Globus pallidus (tissue), 1 donor: ENCODE measurements at places on chromosomes 3 and 15.
A peak's percentile ranks its signal among the peaks of the same experiment; 100 is the strongest.

GRCh38 chr15:83380059-83380458, 67.1 kb upstream of the SH3GL3 start:
- DNase-seq = no peak

DNA sequence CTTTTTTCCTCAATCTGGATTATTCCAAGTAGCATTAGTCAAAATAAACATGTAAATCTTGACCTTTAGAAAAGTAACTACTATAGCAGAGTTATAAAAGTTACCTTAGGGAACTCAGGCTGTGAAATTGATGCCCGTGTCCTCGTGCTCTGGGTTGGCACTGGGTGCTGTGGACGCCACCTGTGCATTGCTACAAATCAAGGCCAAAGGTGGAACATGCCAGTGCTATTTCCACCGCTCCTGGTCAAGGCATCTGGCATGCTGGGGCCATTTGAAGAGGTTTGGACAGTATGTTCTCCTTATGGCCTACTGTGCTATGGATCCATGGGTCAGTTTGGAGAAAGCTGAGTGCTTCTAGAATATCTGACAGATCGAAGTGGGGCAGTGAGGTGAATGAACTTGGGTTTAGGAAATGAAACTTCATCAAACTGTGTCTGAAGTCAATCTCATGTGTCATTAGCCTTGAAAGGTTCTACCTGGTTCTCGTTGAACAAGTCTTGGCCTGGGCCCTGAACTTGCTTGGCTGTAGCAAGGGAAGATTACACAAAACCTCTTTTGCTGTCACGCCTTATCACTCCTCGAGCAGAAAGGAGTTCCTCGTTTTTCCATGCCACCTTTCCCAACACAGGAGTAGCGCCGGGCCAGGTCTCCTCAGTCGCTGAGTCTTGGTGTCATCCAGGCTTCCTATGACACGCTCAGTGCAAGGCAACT, 397.6 kb upstream of the RGMA start:
- DNase-seq = no peak

DNA sequence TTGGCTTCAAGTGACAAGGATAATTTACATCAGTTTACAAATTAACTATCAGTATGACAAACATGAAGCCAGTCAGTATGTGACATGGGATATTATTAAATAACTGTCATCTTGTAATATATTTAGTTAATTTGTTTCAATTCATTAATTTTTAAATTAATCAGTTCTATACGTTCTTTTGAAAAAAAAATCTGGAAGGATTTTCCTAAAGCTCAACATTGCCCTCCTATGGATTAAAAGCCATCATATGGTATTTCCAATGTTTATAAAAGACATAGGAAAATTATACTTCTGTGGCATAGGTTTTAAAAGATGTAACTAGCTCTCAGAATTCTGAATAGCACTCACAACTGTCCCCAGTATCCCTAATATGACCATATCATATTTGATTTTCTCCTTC, 134.4 kb downstream of the PLOD2 start:
- no peak for DNase-seq

GRCh38 chr3:157921811-157922210, 184.4 kb downstream of the SHOX2 start:
- no peak for DNase-seq

GRCh38 chr3:115089481-115089880, 57.6 kb downstream of the ZBTB20 start:
- DNase-seq = no peak

DNA sequence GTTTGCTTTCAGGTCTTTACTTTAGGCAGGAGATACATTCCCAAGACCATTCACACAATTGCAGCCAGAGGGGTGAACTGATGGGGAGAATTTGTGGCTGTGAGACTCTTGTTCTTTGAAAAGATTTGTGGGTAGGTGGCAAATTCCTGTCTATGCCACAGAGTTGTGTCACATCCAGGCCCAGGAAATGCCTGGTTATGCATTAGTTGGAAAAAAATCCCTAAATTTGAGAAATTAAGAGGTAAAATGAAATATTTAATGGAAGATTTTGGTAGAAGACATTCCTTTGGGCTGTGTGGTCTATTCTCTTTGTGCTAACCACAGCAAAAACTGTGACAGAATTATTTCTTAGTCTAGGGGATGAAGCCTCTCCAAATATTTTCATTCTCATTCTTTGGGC, 28.8 kb downstream of the SAMMSON start:
- no peak for DNase-seq

DNA sequence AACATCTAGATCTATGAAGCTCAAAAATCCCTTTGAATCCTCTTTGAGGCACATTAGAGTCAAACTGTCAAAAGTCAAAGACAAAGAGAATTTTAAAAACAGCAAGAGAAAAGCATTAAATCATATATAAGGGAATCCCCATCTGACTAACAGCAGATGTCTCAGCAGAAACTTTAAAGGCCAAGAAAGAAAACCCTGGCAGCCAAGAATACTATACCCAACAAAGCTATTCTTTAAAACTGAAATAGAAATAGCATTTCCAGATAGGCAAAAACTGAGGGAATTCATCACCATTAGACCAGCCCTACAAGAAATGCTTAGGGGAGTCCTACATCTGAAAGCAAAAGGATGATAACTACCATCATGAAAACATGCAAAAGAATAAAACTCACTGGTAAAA, 211.2 kb upstream of the PDZRN3 start:
- DNase-seq = no peak

DNA sequence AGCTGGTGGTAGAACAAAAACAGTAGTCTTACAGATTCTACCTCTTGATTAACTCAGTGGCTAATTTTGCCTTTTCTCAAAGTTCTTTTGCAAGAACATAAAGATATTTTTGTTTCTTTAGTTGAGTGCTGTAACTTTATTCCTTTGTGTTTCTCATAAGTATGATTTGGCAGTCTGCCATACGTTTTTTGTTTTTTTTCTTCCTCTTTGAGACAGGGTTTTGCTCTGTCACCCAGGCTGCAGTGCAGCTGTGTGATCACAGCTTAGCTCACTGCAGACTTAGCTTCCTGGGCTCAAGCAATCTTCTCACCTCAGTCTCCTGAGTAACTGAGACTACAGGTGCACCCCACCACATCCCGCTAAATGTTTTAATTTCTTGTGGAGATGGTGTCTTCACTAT, 22.4 kb downstream of the B3GNT5 start:
- no peak for DNase-seq

- DNase-seq = peak; percentile 89
These were observed 9.9 kb downstream of the AMOTL2 start for GRCh38 chr3:134364061-134364935.

DNA sequence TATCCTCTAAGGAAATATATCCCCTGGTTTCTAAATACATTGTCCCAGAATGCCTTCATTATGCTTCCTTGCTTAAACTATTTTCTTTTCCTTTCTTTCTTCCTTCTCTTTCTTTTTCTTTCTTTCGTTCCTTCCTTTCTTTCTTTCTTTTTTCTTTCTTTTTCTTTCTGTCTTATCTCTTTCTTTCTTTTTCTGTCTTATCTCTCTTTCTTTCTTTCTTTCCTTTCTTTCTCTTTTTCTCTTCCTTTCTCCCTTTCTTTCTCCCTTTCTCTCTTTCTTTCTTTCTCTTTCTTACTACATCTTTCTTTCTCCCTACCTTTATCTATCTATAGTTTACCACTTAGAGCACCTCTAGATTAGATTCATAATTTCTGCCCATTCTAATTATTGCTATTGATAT, 552.1 kb downstream of the PYDC2 start:
- no peak for DNase-seq

DNA sequence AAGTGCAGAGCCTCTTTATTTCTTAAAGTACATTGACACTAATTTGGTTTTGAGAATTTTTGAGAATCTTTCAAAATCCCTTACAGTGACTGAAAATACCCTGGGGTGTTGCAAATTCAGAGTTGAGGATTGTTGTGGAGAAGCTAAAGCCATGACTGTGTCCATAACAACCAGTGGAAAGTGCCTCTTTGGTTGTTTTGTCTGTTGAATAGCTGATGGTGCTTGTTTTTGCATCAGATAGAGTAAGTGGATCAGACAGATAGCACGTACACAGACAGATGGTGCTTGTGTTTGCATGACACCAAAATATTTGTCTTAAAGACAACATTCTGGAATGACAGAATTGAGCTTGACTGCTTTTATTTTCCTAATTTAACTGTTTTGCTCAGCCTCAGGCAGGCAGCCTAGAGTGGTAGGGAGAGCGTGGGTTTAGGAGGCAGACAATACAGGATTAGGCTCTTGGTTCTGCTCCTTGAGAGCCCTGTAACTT, 265.0 kb downstream of the IL20RB start:
- DNase-seq = no peak

DNA sequence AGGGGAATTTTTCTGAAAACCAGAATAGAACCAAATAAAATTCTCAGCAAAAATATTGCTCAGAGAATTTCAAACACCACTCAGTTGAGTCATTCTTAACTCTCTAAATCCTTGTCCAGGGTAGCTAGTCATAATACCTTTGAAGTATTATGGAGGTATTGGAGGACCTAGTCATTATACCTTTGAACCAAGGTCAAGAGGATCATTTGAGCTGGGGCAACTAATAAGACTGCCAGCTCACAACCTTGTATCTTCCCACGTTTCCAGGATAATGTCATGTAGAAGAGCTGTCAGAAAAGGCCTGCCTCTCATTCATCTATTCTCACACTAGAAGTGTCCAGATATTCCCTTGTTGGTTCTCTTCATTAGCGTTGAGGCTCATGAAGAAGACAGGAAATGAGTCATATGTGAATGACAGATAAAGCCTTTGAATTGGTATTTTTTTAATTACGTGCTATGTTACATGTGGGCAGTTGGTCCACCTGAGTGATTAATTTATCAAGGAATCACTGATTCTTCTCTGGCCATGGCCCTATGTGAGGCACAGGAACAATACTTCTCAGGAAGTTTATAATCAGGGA, 48.3 kb downstream of the TOPAZ1 start:
- DNase-seq = no peak

DNA sequence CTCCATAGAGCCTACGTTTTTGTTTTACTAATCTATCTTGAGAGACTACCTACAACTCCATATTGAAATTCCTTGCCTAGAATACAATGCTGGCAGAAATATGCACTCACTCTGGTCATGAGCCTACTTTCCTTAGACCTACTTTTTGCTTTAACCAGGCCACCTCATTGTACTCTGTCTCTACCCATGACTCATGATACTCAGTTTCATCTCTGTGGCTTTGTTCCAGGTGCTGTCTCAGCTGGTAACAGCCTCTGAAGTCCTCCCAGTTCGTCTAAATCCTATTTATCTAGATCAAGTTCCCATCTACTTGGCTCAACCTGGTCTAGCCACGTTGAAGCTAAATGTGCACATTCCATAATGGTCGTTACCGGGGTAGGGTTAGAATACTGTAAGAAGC, 536.4 kb downstream of the RSL24D1 start:
- no peak for DNase-seq

DNA sequence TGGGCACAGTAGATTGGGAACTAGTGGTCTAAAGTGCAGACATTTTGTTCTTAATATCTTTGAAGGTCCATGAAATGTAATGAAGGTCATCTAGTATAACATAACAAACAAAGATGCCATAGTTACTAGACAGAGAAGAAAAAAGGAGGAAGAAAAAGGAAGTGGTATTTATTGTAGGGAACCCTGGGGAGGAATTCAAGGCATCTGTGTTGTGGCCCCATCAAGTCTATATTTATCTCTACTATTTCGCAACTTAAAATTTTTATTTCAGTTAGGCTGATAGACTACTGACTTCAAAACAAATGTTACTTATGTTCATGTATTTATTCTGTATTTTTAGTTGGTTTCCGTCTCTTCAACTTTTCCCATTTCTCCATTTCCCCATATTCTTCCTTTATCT, 48.9 kb upstream of the ZDHHC23 start:
- DNase-seq = no peak

GRCh38 chr3:144521131-144521530, 549.5 kb downstream of the DIPK2A start:
- DNase-seq = no peak

DNA sequence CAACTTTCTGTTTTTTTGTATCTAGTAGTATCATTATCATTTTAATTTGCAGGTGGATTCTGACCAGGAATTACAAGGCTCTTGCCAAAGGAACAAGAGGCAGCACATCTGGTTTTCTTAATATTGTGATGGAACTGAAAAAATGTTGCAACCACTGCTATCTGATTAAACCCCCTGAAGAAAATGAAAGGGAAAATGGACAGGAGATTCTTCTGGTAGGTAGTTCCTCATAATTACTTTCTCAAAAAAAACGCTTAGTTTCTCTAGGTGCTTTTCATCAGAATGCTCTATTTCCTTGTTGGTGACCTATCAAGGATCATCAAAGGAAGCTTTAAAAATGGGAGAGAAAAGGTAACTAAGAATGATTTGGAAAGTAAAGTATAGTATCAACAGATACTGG, 71.6 kb downstream of the CHD2 start:
- DNase-seq = no peak

- no peak for DNase-seq
These were observed 338.4 kb downstream of the FHIT start for GRCh38 chr3:60912876-60913275.

- no peak for DNase-seq
These were observed 216.6 kb upstream of the GRM7 start for GRCh38 chr3:6644070-6644929.

DNA sequence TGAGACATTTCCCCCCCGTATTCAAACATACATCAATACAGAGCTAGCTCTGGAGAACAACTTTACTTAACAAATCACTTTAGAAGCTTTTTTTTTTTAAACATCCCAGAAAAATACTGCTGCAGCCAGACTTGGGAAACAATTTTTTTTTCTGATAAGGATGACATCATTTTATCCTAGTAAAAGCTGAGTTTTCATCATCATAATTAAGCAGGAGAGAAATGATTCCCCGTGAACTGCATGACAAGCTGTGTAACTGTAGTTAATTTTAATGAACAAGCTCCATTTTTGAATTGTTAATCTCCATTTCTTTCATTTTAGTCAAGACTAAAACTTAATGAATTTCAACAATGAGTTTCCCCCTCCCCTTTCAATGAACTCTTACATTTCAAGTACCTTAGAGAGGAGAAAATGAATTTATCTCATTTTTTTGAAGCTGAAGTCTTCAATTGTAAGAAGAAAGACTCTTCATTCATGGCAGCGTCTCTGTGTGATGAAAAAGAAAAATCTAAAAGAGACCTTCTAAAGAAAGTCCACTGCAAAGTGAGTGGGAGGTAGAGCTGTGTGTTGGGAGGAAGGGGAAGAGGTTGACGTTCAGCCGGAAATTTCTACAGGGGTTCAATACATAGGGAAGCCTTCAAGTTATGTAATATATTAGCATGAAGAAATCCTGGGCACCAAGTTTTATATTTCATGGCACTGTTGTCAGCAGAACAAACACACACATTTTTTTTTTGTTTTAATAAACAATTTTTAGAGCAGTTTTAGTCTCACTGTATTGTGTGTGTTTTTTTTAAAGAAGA, 31.7 kb downstream of the HES1 start:
- no peak for DNase-seq

GRCh38 chr3:72078676-72079368, 293.9 kb upstream of the PROK2 start:
- no peak for DNase-seq
